BE2C (cell line): ENCODE measurements at places on chromosomes 7 and 10.

DNA sequence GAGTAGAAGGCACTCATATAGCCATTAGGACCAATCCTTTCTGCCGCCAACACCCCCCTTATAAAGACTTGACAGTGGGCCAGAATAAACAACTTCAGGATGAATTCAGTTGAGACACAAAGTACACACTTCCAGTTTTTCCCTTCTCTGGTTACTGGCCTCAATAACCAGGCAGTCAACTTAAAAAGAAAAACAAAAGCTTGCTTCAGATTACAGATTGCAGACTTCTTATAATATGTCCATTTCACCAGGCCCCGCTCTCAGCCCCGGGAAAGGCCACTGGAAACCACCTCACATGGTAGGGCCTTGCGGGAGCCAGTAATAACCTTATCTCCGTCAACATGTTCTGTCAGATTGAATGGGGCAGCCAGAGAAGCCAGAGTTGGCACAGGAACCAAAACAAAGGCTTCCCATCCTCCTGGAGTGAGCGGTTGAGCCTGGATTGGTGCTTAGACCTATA is 108.8 kb downstream of the EGFR start:
- DNase-seq: peak; percentile 88

GRCh38 chr7:20862554-20862953 is 75.9 kb upstream of the SP8 start:
- DNase-seq: no peak

DNA sequence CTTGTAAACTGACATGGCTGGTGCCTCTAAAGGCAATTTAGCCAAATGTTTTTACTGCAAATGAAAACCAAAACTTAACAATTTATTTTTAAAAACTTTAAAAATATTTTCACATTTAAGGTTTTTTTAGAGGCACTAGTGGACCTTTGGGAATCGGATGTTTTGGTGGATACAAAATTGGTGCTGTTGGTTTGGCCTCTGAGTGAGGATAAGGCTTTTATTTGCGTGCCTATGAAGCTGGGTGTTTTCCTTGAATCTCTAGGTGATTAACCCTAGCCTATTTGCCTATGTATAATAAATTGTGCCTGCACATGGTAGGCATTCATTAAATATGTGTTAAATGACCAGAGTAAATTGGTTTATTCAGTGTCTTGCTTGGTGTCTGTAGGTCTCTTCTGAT is 2.9 kb upstream of the SGCE start:
- no peak for DNase-seq

DNA sequence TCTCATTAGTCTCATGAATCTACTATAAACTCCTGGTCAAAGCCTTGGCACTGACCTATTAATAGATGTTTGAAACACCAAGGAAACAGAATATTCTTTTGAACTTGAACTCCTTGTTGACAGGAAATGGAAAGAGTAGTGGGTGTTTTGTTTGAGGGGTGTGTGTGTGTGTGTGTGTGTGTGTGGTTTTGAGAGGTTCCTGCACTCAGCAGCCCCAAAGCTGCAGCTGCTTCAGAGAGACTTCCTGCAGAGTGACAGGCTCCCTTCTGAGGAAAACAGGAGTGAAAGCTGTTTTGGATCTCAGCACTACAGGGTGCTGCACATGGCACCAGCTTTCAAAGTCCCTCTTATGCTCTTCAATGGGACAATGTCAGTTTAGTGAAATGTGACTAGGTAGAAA is 546.5 kb upstream of the STEAP1 start:
- DNase-seq: no peak

DNA sequence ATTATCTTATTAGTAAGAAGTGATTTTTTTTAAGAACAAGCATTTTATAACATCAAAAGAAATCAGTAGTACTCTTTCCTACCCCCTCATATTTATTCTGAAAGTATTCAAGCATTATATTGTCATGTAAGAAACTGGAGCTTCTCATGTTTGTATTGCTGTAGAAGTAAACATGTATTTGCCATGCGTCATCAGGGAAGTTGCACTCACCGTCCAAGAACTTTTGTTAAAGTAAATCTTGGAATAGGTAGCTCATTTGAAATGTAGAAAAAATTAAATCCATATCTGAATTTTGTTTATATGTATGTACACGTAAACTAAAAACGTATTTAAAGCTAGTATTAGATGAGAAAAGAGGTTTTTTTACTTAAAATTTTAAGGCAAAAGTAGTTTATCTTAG is 96.8 kb downstream of the PTEN start:
- DNase-seq: no peak

GRCh38 chr7:151388430-151388829 is 21.4 kb downstream of the WDR86 start:
- DNase-seq: no peak
